ENCODE measurements at places on chromosomes 6 and 20.

GRCh38 chr6:161536224-161536630, 262.4 kb upstream of the AGPAT4 start:
- DNase-seq: no peak

- DNase-seq: peak; percentile 87
These were observed 8.5 kb upstream of the SOD2 start for GRCh38 chr6:159701413-159701999.

DNA sequence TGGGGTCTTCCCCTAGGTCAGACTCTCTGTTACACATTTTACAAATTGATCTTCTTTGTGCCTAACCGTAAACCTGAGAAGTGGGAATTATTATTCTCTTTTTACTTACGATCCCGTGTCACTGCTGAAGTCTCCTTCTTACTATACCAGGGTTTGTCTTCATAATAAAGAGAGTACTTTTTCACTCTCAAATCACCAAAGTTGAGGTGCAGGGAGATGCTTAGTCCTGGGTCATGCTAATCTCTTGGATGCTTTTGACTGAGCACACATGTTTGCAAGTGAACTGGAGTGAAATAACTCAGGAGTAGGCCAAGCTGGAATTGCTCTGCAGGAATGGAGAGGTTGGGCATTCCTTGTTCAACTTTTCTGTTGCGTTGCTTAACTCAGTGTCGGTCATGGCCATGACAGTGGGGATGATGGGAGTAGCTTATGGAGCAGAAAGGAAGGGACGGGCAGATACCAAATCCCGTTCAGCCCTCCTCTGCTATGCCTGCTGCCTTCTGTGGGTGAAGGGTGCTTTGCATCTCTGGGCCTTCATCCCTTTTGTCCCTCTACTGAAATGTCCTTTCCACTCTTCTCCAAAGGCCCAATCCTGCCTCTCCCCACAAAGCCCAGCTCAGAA, 15.2 kb upstream of the TAGAP start:
- no peak for DNase-seq

- peak; percentile 52 for DNase-seq
These were observed 80.2 kb downstream of the CARMIL1 start for GRCh38 chr6:25359191-25359861.

Measured in kidney epithelial cell (primary cell).